ENCODE measurements at places on chromosomes 2 and 18.

DNA sequence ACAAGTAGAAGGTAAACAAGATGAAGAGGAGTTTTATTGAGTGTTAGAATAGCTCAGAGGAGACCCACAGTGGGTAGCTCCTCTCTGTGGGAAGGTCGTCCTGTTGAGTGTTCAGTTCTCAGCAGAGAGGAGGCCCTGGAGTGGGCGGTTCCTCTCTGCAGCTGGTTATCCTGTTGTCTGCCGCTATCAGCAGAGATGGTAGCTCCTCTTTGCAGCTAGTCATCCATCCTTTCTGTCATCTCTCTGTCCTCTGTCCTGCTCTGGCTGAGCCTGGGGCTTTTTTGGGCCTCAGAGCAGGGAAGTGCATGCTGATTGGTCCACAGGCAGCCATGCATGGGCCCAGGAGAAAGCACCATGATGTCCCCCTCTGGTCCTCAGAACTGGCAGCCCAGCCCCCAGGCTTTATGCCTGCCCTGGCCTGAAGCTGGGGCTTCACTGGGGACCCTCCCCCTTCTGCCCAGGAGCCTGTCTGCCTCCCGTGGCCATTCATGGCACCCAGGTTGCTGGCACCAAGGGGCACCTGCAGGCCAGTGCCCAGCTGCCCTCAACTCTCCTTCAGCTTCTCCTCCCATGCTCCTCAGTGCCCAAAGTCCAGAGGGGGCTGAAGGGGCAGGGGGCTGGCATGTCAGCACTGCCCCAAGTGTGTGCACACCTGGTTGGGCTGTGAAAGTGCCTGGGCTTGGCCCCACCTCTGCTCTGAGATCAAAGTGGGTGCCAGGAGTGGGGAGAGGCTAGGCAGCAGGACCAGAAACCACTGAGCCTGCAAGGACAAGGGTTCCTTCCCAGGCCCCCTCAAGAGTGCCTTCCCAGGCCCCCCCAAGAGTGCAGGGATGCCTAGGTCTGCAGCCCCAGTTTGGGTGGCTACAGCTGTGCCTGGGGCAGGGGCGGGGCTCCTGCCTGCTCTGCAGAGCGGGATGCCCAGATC, 98.7 kb downstream of the TWIST2 start:
- no peak for DNase-seq

GRCh38 chr2:197239434-197239833, 71.1 kb downstream of the ANKRD44 start:
- no peak for DNase-seq

DNA sequence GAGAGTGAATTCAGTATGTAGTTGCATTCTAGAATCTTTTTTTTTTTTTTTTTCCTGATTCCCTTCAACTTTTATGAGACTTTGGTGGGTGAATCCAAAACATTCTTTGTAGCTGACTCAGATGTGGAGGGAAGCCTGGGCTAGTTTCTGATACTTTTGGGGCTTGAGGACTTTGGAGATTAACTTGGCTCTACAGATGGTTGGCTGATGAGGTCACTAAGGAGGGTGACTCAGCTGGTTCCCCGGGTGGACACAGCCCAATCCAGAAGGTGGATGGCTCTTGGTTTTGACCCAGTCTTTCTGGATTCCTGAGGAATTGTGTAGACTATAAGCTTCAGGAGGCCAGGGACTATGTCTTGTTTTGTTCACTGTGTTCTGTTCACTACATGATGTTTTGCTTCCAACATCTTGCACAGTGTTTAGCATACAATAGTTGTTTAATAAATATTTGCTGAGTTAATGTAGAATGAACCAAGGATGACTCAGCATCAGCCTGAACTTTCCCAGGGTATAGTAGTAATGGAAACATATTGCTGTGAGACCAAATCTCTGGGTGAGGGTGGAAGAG, 30.5 kb downstream of the LAMA3 start:
- DNase-seq, result no peak

DNA sequence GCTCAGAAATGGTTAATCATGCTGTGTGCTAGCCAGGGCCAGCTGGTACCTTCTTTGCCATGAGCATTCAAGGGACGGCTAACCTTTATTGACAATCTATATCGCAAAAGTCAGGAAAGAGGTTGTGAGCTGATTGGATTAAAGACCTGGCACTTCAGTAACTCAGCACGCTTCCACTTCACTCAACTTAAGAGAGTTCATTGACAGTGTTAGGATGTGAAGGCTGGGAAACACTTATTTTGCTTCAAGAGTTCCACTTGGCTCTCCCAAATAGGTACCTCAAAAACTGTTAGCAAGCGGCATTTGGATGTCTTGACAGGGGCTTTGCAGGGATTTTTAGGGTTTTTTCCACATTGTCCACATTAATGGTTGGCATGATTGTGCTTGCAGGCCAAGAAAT, 25.1 kb upstream of the TXNDC2 start:
- no peak for DNase-seq

GRCh38 chr18:27794181-27794926, 382.6 kb downstream of the CDH2 start:
- no peak for DNase-seq

GRCh38 chr2:84276590-84277255, 182.4 kb downstream of the SUCLG1 start:
- DNase-seq, result no peak

Measured in stimulated activated CD4-positive, alpha-beta T cell treated with anti-CD3 and anti-CD28 coated beads, TNF-alpha, amount 100 ng/mL, for 48 hours (primary cell).